DMS79 (cell line): ENCODE measurements at places on chromosomes 13 and 19.

GRCh38 chr13:27012482-27013197 lies 159.0 kb downstream of the USP12 start:
- no peak for DNase-seq

GRCh38 chr19:1370579-1371361 lies 12.9 kb upstream of the NDUFS7 start:
- DNase-seq, result peak; percentile 17

- DNase-seq, result no peak
Observed at GRCh38 chr13:74026753-74027152, 107.5 kb downstream of the KLF12 start.

GRCh38 chr13:29693275-29693945 lies 97.9 kb upstream of the SLC7A1 start:
- peak; percentile 65 for DNase-seq

- no peak for DNase-seq
Observed at GRCh38 chr13:19961489-19961888, 3.0 kb downstream of the ZMYM2 start.

DNA sequence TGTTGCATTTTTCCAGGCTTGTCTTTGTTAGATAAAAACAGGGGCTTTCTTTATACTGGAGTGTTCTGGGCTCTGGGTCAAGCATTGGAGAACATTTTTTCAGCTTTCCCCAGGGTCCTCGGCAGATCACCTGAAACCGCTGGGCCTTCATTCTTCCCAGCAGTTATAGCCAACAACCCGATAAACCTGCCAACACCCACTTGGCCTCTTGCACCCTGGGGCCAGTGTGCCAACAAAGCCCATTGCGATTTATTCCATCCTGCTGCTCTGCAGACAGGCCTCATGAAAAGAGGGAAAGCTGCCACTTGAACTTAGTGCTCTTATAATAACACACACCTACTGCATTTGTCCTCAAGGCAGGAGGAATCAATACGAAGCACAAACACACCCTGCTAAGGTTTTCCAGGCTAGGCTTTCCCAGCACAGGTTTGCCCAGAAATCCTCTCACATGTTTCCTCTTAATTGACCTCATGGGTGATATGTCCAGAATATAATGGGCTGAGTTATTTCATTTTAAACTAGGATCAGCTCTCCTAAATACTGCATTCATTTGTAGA lies 669.3 kb downstream of the LIG4 start:
- DNase-seq, result peak; percentile 85

GRCh38 chr19:10122045-10122444 lies 2.3 kb upstream of the EIF3G start:
- no peak for DNase-seq

DNA sequence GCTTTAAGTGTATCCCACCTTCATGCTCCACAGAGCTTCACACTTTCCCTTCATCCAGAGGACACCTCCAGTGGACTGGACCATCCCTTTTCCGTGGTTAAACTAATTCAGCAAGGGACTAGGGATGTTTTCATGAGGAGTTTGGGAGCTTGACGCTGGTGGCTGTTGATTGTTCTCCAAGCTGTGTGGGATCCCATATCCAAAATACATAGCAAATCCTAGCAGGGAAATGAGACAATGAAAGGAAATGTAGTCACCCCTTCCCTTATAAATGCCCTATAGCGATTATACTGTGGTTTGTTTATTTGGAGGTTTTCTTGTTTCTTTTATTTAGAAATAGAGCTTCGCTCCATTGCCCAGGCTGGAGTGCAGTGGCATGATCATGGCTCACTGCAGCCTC lies 31.6 kb upstream of the DPRX start:
- DNase-seq, result no peak

DNA sequence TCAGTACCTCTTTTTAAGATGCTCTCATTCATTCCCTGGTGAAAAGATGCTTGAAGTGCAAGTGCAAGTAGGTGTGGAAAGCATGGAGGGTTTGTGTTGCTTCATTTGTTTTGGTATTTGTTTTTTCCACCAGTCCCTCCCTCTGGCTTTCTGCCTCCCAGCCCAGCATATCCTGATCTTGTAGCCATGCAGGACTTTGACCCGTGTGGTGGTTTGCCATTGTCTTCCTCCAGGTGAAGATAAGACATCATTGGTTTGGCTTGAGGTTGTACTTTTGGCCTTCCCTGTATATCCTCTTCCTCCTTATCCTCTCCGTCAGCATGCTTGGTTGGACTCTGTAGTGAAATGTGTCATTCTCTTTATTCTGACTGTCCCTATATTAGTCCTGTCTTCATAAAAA lies 9.1 kb downstream of the SPINT2 start:
- no peak for DNase-seq

DNA sequence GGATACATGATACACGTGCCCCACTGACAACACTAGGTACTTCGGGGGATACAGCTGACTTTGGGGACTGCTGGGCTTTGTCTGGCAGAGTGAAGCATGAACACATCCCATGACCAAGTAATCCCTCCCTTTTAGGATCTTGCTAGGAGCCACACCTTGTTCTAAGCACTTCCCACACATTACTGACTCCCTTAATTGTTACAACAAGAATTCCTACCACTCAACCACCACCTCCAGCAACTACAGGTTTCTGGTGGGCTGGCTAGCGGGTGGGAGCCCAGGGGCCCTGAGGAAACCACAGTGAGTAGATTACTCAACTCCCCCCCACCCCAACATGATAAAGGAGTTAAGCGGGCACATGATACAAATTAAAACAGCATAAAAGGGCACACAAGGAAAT lies 7.2 kb upstream of the SLC35E1 start:
- DNase-seq, result no peak

GRCh38 chr13:75465236-75465635 lies 16.7 kb downstream of the TBC1D4 start:
- DNase-seq, result no peak

DNA sequence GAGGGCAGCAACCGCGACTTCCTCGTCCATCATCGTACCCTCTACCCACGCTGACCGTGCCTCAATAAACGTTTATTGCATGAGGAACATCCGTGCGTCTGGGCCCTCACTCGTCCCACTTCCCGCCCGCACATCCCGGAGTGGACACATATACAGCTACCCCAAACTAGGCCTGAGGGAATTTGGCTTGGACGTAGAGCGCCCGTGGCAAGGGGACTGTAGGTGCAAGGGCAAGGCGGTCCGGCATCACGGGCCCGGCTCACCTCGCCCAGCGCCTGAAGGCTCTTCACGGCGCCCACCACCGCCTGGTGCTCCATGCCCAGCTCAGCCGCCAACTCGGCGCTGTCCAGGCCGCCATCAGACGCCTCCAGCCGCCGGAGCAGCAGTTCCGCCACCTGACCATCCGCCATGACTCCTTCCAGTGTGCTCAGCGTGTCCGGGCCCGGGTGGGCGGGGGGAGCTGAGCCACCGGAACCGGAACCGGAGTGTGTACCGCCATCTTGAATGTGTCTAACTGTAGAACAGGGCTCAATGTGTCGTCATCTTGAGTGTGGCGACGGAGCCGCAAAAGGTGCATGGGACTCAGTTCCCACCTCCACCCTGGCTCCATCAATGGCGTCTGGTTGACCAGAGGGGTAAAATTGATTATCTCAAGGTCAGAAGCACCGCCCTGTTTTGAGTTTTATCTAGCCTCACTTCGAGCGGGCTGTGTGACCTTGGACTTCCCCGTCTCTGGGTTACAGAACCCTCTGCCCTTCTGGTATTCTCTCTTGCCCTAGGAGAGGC lies at the start of gene FARSA:
Gene FARSA (minus strand): TSS at position 425 of the 786 bp plus-strand sequence. CDS start 15 bp downstream, at position 410.
- DNase-seq, result peak; percentile 93

- no peak for DNase-seq
Observed at GRCh38 chr13:96785986-96786385, 208.3 kb downstream of the OXGR1 start.

GRCh38 chr19:34256835-34257558 lies 2.6 kb downstream of the GARRE1 start:
- no peak for DNase-seq

DNA sequence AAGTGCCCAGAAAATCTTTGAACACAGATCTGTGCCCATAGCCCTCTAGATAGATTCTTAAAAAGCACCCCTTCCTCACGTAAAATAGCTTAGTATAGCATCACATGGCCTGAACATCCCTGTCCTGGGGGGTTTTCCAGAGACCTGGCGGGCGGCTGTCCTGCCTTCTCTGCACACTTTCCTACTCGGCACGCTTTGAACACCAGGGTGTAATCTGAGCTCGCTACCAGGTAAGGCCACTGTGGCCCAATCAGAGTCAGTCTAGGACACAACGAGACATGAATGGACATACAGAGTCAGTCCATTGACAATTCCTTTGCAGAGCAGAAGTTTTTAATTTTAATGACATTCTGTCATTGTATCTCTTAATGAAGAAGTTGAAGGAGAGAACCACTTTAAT lies 8.1 kb downstream of the CYP2A13 start:
- no peak for DNase-seq

GRCh38 chr13:113922412-113923118 lies 51.3 kb downstream of the C13orf46 start:
- no peak for DNase-seq

DNA sequence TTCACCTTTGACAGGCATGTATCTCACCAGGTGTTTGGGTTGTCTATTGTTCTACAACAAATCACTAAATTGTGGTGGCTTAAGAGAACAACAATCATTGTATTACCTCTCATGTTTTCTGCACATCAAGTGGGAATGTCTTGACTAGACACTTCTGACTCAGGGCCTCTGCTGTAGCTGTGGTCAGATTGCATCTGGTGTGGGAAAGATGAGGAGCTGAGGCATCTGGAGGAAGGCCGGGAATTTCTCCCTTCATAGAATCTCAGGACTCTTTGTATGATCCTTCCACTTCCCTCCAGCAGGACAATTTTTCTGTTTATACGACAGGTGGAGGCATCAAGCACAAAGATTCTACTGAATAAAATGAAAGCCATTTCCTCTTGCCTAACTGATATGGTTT lies 511.8 kb upstream of the NBEA start:
- DNase-seq, result no peak

- no peak for DNase-seq
Observed at GRCh38 chr19:604355-604754, 14.7 kb downstream of the HCN2 start.

DNA sequence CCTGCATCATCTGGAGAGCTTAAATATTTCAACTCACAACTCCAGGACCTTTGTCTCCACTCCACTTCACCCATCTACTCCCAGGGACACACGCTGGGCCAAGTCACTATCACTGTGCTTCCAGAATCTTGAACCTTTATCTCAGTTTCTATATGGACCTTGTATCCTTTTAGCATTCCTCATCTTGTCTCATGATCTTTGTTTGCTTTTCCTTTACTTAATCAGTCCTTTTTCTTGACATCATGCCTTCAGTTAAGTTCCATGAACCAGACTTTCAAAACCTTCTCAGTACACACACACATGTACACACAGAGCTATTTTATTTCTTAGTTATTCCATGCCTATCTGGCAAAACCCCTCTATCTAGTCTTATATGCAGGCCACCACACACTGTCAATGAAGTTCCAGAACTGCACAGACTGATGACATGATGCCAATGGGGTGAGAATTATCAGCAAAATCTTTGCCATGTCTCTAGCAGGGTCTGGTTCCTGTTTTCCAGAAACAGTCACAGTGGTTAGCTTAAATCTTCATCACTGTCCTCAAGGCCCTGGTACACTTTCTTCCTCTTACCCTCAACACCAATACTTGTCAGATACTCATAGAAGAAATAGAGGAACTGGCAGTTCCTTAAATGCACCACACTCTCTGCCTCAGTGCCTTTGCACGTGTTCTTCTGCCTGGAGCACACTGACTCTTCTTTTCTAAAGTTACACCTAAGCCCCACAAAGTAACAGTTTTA lies 77.6 kb upstream of the STARD13 start:
- no peak for DNase-seq

GRCh38 chr19:41175801-41176777 lies 16.9 kb upstream of the CYP2S1 start:
- no peak for DNase-seq

GRCh38 chr13:111597191-111597611 lies 276.8 kb downstream of the TEX29 start:
- DNase-seq, result no peak

DNA sequence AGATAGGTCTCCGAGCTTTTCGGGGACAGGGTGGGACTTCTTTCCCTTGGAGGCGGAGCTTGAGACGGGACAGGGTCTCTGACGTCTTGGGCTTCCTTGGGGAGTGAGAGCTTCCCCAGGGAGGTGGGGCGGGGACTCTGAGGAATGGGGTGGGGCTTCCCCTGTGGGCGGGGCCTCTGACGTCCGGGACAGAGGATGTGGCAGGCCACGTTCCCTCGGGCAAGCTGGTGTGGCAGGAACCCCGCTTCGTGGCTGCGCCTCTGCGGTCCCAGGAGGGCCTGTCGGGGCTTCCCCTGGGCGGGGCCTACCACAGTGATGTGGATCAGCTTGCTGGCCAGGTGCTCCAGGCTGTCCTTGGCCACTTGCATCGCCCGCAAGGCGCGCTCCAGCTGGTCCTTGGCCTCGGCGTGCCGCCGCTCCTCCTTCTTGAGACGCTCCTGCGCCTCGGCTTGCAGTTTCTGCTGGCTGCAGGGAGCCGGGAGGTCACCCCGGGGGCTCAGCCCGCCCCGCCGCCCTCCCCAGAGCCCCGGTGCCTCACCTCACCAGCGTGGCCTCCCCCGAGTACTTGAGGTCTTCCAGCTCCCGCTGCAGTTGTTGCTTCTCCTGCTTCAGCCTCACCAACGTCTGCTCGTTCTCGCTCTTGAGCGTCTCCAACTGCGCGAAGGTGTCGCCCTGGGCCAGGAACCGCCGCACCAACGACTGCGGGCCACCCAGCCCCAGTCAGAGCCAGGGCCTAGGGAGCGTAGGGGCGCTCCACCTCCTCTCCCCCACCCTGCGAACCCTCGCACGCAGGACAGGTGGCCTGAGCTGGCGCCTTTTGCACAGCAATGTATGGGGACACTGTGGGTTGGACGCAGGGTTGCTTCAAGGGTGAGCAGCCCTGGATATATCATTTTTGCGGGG lies 3.3 kb upstream of the RGL3 start:
- peak; percentile 54 for DNase-seq

GRCh38 chr13:28750187-28751045 lies 31.6 kb upstream of the SLC46A3 start:
- no peak for DNase-seq

DNA sequence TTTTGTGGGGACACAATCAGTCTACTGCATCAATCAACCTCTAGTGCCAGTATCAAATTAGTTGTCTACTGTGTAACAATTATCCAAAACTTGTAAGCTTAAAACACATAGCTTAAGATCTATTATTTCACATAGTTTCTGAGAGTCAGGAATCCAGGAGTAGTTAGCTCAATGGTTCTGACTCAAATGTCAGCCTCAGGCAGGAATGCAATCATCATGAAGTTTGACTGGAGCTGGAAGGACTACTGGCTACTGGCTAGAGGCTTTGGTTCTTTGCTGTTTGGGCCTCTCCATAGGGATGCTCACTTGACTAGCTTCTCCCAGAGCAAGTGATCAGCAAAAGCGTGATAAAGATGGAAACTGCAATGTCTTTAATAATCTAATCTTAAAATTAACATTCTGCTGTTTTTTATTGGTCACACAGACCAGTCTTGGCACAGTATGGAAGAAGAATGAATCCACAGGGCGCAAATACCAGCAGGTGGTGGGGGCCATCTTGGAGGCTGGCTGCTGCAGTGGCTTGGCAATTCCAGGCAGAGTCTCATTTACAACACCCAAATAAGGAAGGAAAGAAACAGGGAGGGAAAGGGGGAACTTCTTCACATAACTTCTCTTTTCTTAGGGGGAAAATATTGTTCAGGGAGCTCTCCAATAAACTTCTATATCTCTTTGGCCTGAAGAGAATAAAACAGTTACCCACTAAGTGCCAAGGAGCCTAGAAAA lies 15.7 kb downstream of the CAB39L start:
- DNase-seq, result no peak

- no peak for DNase-seq
Observed at GRCh38 chr13:113095146-113096051, 10.2 kb upstream of the F7 start.

- no peak for DNase-seq
Observed at GRCh38 chr13:77375560-77376108, 48.7 kb upstream of the MYCBP2 start.

- DNase-seq, result peak; percentile 65
Observed at GRCh38 chr19:38361633-38362075, 12.7 kb upstream of the PSMD8 start.
